ENCODE measurements at places on chromosomes 5 and 9.
A peak's percentile ranks its signal among the peaks of the same experiment; 100 is the strongest.

GRCh38 chr5:154590093-154590724 lies 112.2 kb upstream of the HAND1 start:
- DNase-seq: no peak

DNA sequence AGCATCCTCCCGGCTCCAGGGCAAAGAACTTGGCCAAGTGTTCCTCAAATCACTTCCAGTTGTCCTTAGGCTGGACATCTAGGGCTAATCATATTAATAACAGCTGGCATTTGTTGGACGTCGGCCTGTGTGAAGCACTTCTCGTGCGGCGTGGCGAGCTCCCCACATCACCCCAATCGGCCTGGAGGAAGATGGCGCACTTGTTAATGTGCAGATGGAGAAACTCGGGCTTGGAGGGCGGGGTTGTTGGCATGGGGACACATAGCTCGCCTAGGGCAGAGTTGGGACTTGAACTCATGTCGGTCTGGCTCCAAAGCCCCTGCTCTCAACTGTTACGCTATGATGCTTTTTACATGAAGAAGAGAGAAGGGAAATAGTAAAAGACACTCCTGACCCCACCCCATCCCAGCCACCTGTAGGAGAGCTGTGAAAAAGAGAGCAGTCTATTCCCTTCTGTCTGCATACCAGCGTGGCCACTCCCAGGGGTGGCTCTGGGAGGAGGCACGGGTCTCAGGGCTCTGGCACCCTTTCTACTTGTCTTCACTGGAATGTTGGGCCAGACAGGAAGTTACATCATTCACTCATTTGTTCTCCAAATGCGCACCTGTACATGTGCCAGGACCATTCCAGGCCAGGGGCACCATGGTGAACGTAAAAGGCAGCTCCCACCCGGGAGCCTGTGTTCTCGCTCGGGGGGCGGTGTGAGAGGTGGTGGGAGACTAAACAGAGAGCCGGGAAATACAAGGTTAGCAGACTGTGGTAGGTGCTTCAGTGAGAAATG lies 12.8 kb upstream of the NUP214 start:
- no peak for DNase-seq

GRCh38 chr5:33738967-33739366 lies 152.8 kb downstream of the ADAMTS12 start:
- DNase-seq: no peak

DNA sequence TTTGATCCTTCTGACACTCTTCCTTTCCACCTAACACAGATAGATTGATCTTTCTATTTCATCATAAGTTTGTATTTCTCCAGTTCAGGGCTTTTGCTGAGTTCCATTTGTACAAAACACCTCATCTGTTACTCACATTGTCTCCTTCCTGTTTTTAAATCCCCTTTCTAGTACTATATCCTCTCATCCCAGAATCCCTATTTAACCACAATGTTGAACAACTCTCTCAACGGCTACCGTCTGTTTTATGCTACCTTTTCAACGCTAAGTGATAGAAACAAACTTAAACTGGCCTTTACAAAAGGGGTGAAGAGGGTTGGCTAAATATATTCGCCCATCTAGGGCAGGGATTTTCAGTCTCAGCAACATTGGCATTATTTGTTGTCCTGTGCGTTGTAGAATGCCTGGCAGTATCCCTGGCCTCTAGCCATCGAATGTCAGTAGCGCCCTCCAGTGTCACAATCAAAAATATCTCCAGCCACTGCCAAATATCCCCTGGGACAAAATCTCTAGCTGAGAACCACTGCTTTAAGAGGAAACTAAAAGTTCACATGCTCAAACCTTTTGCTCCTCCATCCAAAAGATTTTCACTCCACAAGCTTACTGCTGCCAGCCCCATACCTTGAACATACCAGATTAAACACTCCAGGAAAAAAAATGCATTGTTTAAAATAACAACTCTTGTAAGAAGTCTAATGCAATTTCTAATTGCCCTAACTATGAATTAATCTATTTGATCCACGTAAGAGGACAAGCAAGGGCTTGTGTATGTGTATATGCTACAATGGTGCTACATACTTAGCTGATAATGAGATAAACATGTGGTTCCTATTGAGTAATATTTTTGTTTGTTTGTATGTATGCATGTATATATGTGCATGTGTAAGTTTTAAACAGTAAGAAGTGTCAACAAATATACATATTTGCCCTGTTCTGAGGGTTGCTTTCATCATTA lies 344.0 kb downstream of the PTPRD start:
- DNase-seq: peak; percentile 79

- no peak for DNase-seq
Observed at GRCh38 chr5:84301535-84301934, 83.1 kb downstream of the EDIL3 start.

GRCh38 chr5:56585461-56585860 lies 229.9 kb upstream of the MAP3K1 start:
- DNase-seq: no peak

DNA sequence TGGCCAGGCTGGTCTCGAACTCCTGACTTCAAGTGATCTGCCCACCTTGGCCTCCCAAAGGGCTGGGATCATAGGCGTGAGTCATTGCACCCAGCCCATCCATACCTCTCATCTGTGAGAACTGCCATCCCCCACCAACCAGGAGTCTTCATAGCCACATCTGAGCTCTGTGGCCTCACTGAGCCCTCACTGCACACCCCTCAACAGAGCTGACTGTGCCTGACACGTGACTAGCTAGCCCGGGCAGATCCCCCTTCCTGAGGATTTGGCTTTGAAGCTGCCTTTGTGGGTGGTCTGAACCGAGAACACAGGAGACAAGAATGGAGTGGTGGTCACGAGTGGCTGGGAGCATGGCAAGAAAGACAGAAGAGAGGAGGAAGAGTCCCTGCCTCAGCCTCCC lies 15.6 kb downstream of the AK8 start:
- no peak for DNase-seq

GRCh38 chr5:77869116-77869798 lies 93.1 kb upstream of the TBCA start:
- DNase-seq: no peak

DNA sequence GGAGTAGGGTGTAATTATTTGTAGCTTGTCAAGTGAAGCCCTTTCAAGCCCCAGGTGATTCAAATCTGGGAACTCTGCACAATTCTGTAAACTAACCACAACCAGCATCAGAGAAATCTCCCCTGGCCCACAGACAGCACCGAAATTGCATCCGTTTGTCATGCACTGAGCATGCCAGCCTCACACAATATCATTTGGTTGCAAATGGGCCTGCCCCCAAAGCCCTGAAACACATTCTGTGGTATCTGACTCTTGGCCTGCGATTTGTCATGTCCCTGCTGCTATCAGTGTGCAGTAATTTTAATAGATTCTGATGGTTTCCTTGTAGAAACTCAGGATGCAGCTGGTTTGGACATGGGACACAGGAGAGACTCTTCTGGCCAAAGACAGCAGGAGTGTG lies 35.3 kb downstream of the SNX24 start:
- DNase-seq: no peak

DNA sequence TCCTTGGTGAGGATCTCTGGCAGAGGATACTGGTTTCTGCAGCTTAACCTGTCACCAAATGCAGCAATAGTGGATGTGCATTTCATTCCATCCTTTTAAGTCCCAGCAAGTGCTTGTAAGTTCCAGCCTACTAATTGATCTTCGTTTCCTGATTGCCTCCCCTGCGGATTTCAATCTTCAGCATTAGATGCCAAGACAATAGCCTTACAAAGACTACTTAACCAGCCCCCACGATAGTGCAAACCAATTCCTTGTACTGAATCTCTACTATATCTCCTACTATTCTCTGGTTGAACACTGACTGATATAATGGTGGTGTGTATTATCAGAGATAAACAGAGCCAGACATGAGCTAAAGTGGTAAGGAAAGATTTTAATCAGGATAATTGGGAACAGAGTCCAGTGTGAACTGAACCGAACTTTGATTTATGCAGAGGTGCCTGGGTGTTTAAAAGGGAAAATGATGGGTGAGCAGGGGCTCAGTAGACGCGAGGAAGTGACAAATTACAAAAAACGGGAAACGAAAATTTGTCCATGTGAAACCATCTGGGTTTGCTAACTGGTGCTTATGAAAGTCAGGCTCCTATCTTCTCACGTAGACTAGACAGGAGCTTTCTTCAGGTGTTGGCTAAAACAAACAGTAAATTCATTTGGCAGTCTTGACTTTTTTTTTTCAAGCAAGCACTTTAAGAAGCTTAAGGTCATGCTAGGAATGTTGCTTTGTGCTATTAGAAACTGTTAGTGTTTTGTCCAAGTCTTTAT lies 106.9 kb upstream of the ST8SIA4 start:
- no peak for DNase-seq

DNA sequence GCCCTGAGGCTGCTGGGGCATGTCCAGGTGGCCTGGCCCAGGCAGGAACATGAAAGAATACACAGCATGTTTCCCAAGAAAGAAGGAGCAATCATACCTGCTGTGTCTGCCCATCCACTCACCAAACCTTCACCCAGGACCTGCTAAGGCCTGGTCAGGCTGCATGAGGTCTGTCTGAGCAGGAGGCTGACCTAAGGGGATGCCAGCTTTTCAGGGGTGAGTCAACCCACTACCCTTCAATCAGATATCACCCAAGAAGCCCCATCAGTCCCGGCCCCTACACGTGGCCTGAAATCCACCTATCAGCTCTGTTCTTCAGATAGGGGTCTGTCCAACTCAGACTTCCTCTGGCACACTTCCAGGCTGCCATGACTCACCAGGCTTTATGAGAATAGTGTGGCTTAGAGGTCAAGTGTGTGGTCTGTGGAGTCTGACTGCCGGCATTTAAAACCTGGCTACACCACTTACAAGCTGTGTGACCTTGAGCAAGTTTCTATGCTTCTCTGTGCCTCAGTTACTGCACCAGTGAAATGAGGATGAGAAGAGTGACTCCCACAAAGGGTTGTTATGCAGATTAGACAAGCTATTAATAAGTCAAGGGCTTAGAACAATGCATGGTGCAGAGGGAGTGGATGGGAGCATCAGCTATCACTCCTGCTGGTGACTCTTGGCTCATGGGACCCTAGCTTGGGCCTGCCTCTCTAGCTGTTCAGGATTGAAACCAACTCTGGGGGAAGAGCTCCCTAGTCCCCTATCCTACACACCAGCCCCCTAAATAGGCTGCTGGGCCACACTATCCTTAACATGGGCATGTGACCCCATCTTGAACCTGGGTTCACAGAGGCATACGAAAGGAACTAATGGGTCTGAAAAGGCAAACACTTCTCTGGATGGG lies 130.3 kb downstream of the PAX5 start:
- no peak for DNase-seq
